ENCODE measurements at places on chromosomes 11 and 22.

- DNase-seq, result peak; percentile 32
These were observed 6.5 kb upstream of the SPON1 start for GRCh38 chr11:13955971-13956421.

DNA sequence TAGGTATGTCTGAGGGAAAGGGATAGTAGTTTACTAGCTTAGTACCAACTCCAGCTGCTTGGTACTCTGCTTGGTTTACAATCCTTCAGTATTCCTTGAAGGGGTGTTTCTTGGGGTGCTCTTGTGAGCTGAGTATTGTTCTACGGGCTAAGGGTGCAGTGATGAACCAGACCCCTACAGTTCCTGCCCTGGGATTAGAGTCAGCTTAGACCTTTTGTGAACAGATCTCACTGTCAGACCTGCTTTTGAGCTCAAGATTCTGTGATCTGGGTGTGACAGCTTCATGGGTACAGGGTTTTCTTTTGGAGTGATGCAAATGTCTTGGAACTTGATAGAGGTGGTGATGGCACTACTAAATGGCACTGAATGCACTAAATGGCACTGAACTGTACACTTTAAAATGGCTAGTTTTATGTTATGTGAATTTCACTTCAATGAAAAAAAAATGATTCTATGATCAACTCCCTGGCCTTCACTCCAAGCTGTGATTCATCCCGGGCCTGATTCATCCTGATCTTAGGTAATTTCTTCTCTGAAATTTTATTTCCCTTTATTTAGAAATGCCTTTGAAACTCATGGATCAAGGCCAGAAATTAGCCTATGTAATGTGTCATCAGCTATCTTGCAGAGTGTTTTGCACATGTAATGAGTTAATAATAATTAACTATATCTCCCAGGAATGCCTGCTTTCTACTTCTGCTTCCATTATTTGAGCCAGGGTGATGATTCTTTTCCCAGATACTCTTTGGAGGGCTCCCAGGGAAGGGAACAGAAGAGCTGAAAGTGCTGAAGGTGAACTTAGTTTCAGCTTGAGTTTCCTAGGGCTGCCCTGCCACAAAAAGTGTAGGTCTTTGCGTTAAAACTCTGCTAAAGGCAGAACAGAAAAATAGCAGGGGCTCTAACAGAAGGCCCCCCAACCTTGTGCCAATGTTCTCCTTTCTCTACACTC is 87.9 kb downstream of the NCAM1 start:
- no peak for DNase-seq

- no peak for DNase-seq
These were observed 5.0 kb upstream of the SH3BP1 start for GRCh38 chr22:37634417-37634924.

- no peak for DNase-seq
These were observed 7.3 kb downstream of the YAP1 start for GRCh38 chr11:102117472-102118113.

- no peak for DNase-seq
These were observed 25.5 kb downstream of the ARHGAP42 start for GRCh38 chr11:100712583-100712982.

DNA sequence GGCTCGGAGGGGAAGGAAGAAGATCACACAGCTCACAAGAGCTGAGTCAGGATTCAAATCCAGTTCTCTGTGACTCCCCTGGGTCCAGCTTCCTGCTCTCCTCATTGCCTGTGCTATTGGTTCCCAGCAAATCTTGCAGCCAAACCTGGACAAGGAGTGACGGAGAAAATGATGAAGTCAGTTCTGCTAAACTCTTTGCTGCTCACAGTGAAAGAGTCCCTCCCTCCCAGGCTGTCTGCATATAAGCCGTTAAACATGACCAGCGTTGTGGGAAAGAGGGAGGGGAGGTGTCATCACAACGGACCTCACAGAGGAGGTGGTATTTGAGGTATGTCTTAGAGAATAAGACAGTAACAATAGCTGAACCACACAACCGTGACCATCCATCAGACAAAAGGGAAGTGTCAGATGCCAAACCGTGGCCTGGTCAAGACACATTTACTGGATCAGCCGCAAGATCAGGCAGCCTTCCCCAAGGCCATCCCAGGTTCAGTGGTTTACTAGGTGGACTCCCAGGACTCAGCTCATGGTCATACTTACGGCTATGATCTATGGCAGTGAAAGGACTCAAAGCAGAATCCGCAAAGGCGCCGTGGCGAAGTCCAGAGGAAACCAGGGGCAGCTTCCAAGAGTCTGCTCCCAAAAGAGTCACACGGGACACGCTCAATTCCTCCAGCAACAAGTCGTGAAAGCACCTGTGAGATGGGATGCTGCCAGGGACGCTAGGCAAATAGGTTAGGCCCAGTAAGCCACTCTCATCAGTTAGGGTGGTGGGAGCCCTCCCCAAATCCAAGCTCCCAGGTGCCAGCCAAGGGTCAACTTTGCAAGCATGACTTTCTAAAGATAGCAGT is 2.8 kb upstream of the CYTH4 start:
- DNase-seq, result no peak

DNA sequence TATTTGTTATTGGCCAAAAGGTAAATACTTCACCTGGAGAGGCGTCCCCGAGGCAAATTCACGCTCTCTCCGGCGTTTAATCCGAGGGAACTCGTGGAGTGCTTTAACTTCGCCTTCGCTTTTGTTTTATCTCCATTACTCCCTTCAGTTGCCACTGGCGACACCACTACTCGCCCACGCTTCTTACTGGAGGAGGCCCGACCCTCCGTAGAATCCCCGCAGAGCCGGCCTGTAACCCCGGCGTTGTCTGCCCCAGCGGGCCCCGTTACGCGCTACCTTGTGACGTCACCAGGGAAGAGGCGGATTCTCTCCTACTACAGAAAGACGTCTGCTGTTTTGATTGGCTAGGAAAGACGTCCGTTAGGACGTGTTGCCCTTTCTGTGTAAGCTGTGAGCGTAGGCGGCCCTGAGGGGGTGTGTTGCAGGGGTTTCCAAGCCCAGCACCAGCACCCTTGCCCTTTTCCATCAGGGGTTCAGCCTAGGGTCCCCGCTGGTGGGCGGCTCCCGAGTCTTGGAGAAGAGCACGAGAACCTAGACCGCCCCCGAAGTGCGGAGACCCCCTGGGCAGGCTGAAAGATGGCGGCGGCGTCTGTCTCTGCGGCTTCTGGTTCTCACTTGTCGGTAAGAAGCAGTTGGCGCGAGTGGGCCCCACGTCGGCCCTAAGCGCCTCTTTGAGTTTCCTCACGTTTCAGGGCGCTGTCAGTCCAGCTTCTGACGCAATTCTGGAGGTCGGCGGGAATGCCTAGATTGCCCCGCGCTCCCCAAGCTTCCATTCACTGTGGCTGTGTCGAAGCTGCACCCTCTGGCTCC is at the start of gene CEP57:
Gene CEP57 (plus strand): TSS at position 376 of the 810 bp plus-strand sequence. CDS start 201 bp downstream, at position 577.
- peak; percentile 88 for DNase-seq

- no peak for DNase-seq
These were observed 11.9 kb upstream of the PRG2 start for GRCh38 chr11:57402188-57403002.

DNA sequence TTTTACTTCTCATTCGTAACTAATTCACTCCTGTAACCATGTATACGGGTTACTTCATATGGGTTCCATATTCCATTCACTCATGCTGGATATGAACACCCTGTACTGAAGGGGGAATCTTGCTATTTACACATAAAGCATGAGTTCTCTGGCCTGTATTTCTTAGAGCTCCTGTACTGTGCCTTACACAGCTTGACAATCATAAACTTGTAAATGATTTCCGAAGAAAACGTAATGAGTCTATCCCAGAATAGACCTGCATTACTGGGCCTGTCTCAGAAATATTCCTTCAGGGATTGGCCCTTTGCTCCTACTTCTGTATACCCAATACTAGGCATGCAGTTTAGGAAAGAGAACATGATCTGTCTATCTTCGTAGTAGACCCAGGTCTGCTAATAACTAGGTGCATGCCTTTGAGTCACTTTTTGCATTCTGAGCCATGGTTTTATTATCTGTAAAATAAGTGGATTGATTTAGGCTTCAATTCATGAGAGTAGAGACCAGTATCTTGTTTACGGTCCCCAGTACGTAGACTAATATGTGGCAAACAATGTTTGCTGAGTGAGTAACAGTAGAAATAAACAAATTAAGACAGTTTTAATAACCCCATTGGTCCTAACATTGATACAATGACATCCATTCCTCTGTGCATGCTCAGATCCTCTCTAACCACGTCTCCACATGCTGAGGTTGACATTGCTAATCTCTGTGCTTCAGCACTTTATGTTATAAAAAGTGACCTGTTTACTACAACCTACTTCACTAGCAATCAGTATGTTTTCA is 1.2 kb downstream of the CCDC34 start:
- no peak for DNase-seq

DNA sequence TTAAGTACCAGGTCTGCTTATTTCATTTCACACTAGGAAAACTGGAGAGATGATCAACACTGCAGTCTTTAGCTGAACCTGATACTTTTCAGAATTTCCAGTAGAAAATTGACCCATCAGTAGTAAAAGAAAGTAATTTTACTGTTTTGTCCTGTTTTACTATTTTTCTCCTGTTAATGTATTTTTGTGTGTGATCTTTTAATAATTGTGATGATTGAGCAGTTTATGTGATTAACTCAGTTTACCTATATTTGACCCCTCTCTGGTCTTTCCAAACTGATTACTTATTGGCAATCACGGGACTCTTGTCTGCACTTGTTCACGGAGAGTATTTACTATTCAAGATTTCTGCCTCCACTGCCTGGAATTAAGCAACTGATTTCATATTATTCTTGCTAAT is 546 bp upstream of the CYP2R1 start:
- no peak for DNase-seq

- DNase-seq, result no peak
These were observed 50.3 kb downstream of the SPON1 start for GRCh38 chr11:14012846-14013245.

DNA sequence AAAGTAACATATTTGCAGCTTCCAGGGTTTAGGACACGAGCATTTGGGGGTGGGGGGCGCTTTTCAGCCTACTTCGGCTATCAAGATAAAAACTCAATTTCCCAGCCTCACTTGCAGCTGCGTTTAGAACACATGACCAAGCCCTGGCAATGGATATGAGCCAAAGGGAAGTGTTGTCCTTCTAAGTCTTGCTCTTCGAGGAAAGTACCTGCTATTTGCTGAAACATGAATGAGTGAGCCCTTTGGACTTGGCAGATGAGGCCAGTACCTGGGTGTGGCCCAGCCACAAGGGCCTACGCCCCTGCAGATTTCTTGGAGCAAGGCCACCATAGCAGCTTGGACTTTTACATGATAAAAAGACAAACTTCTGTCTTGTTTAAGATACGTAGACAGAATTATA is 60.2 kb upstream of the SORL1 start:
- no peak for DNase-seq

DNA sequence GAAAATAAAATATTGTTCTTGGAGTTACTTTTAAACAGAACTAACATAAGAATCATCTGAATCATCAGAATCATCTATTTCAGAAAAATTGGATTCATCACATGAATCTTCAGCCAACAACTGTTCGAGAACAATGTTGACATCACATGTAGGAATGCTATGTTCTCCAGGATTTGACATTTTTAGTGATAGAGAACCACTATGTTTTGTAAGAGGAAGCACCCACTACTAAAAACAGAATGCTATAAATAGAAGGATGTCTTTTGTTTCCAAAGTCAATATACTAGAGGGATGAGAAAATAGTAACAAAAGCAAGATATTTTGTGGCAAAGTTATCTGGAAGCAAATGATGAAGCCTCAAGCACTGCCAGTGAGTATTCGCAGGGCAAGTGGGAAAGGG is 263.4 kb upstream of the DDI1 start:
- DNase-seq, result no peak

DNA sequence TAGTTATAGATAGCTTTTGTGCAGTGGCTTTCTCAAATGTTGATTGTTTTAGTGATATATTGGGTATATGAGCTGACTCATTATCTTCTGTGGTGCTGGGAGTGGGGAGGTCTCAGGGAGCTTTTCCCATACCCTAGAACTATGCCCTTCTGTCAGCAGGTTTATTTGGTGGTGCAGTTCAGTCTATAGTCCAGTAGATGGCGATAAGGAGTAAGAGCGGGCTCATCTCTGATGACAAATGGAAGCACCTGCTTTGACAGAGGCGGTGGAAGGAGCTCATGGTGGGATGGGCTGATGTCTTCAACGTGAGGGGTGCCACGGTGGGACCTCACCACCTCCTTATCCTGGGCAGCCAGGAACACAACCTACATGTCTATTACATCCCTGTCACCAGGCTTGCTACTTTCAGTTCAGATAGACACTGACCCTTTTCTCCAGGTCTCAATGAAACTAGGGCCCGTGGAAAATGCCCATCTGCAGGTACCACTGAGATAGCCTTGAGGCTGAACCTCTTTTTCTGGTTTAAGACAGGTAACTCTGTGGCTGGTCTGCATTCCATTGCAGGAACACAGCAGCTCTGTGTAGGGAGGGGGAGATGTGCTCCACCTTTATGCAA is 13.0 kb upstream of the OR6A2 start:
- DNase-seq, result no peak

DNA sequence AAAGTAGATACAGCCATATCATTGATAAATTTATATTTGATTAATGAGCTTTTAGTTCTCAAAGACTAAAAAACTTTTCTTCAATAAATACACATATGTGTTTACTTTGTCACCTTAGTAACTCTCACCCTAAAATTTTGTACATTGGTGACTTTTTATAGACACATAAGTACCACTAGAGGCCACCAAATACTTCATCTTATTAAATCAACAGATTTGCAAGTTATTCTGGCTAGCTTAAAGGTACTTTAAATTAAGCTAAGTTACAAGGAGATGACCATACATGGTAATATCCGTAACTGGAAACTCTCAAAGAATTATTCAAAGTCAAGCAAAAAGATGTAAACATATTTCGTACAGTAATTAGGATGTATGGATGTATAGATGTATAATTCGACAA is 112.2 kb downstream of the SBF2 start:
- no peak for DNase-seq

GRCh38 chr11:35073691-35074419 is 65.1 kb upstream of the CD44 start:
- DNase-seq, result no peak

GRCh38 chr11:33949252-33949913 is 57.5 kb upstream of the LMO2 start:
- no peak for DNase-seq

DNA sequence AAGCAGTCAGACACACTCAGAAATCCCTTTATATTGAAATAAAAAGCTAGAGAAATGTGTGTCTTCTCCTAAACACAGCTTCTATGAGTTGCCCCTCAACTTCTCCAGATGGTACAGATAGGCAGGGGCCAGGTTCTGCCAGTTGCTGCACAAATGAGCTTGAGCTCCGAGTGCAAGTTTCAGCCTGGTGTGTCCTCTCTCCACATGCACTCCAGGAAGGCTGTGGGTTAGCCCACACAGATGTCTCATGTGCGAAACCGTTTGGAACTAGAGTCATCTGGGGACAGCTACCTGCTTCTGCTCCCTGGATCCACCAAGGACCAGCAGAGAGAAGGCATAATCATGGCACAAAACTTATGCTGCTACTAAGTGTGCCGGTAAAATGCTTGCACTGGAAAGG is 812.6 kb downstream of the OPCML start:
- no peak for DNase-seq

- DNase-seq, result no peak
These were observed 22.0 kb downstream of the COA4 start for GRCh38 chr11:73854680-73855079.

- DNase-seq, result no peak
These were observed 14.2 kb upstream of the PIK3C2A start for GRCh38 chr11:17221968-17222367.
